ENCODE measurements at places on chromosomes 13 and 19.

GRCh38 chr13:41813426-41813825, 147.5 kb downstream of the VWA8 start:
- no peak for DNase-seq

DNA sequence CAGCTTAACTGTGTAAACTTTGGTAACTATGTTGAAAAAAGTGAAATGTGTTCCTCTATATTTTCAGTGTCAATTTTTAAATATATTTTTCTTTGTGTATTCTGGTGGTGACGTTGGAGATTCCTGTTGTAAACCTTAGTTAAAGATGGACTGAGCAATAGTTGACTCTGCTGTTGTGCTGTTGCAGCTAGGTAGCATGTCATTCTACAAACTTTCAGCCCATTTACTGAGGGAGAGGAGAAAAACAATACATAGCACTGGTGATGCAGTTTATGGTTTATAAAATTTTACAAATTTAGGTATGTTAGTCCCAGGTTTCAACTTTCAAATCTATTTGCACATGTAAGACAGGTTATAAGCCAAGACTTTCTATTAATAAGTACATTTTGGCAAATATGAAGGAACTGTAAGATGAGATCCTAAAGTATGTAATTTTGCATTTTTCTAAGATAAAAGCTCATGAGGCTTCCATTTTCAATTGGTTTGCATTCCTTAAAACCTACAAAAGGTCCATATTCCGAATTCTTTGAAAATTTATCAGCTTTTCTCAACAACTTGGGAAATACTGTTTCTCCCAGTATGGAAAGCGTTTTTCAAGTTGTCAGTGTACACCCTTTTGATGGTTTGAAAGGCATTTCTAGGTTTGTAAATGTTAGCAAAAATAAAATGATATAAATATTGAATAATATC, 1.5 kb downstream of the NDFIP2 start:
- DNase-seq: no peak

GRCh38 chr13:51770160-51770559, 33.8 kb downstream of the DHRS12 start:
- no peak for DNase-seq

GRCh38 chr13:51523082-51523518, 61.2 kb upstream of the WDFY2 start:
- DNase-seq: no peak

DNA sequence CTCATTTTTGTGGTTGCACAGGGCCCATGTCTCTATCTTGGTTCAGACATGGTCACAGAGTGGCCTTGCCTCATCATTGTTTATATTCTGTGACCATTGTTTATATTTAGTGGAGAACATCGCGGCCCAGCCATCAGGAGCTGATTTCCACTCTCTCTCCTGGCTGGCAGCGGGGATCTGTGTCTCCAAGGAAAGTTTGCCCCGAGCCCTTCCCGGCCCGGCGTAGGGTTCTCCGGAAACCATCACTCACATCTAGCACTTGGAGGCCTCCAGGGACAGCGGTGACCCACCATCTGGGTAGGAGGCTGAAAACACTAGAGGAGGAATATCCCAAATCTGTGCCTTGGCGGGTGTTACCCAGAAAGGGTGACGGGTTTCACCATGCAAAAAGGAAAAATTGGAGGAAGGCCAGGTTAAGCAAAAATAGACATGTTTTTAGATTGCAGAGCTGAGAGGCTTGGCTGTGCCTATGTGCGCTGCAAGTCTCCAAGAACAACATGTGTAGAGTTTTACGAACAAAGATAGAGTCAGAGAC, 726 bp upstream of the ZNF358 start:
- DNase-seq: no peak

DNA sequence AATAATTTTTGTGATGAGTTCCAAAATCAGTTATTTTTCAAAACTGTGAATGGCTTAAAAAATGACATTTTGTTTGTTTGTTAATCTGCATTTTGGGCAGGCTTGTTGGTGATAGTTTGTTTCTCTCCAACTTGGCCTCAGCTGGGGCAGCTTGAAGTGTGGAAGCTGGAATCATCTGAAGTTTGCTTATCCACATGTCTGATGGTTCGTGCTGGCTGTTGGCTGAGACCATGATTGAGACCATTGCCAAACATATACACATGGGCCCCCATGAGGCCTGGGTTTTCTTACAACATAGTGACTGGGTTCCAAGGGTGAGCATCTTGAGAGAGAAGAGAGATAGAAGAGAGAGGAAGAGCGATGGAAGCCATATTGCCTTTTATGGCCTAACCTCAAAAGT, 201.2 kb downstream of the NDFIP2 start:
- no peak for DNase-seq

GRCh38 chr19:28019371-28019770, 1193.6 kb downstream of the UQCRFS1 start:
- DNase-seq: no peak

DNA sequence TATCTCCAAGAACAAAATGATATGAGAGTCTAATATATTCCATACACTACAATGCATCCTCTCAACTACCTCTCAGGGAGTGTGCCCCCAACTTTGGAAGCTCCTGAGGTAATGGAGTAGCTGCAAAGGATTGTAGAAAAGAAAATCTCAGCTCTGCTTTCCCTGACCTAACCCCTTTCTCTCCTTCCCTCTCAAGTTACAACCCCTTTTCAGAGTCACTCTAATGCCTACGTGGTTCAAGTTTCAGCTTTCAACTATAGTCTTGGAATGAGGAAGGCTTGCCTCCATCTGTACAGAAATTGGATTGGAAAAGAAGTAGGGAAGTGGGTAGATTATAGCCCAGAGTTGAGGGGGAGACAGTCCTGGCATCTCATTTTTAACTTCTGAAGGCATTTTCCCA, 256.0 kb downstream of the PCDH9 start:
- DNase-seq: no peak

DNA sequence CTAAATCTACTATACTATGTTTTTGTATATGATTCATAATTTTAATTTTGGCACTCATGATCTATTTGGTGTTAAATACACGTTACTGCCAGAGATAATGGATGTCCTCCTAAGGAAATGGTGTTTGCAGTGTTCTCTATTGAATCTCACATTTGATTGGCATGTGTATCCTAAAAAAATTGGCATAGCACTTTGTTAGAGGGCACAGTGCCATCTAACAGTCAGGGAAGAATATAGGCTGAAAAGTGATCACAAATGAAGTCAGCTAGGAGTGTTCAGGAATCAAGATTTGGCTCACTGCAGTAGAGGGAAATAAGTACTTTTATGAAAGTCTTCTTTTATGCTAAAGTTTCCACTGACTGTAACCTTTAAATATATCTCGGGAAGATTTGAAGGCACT, 624.6 kb downstream of the GPC6 start:
- DNase-seq: no peak

- DNase-seq: no peak
Observed at GRCh38 chr19:1685046-1685445, 32.6 kb upstream of the TCF3 start.

- no peak for DNase-seq
Observed at GRCh38 chr13:112728375-112729126, 38.7 kb downstream of the ATP11A start.

DNA sequence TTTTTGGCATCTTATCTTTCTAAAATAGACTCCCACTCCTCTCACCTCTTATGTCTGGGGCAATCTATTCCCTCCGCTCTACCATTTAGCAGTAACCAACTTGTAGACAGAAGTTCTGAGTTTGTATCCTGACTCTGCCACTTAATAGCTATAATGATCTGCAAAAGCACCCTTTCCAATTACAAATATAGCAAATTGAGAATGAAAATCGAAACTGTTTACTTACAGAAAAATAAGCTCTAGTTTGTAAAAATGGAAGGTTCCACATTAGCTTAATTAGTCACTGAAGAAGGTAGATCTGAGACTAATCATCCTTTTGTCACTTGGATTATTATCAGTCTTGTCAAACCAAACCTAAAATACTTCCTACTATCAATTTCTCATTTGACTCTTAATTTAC, 409.3 kb downstream of the DIAPH3 start:
- no peak for DNase-seq

DNA sequence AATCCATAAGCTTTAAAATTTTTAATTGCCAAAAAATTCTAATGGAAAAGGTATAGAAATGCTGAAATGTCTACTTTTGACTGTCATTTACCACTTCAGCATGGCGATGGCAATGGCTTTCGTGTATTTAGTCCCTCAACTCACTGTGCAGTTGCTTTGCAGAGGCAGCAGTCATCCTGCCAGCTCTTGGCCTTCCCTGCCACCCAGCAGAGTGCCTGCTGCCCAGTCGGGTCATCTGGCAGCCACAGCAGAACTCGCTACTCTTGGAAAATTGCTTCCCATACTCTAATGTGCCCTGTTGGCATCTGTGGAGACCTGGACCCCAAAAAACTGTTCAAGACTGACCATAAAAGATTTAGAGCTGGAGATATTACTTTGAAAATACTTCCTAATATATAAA, 383.2 kb downstream of the UQCRFS1 start:
- DNase-seq: no peak

DNA sequence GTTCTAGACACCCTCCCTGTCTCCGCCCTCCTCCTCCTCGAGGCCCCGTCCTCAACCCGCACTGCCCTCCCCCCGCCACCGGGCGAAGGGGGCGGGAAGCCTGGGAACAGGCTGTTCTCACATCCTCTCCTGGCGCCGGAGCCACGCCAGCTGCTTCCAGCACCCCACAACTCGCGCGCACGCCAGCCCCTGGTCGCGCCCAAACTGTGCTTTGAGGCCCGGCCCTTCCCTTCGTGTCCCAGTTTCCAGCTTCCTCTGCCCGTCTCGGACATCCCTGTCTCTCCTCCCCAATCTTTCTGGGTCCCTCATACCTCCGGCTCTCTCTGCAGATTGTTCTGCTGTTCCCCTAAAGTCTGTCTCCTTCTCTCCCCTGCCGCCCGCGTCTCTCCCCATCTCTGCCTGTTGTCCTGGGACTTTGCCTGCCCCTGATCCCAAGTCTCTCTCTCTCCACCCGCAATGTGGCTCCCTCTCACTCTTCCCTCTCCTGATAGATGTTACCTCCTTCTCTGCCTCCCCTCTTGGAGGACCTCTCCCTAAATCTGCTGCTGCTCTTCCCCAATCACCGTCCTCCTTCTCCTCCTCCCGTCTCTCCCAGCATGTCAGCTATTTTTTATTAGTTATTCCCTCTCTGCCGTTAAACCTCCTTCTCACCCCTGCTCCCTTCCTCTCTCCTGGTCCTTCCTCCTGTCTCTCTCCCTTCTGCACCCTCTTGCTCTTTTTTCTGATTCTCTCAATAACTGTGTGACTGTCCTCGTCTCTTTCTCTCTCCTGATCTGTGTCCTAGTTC, 14.2 kb downstream of the DPF1 start:
- DNase-seq: no peak

GRCh38 chr13:21670006-21670882, 629 bp upstream of the FGF9 start:
- no peak for DNase-seq

DNA sequence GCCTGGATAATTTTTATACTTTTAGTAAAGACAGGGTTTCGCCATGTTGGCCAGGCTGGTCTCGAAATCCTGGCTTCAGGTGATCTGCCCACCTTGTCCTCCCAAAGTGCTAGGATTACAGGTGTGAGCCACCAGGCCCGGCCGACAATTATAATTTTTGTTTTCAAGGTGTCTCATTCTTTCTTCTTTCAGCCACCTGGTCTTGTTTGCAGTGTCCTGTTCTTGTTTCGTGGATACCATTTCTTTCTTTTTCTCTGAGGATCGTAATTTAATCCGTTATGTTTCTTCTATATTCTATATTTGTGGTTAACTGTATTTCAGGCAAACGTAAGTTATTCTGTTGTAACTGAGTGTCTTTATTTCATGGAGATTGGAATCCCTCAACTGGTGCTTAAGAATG, 15.7 kb downstream of the TIMM13 start:
- no peak for DNase-seq

- DNase-seq: no peak
Observed at GRCh38 chr19:3737487-3738205, 23.8 kb downstream of the APBA3 start.

DNA sequence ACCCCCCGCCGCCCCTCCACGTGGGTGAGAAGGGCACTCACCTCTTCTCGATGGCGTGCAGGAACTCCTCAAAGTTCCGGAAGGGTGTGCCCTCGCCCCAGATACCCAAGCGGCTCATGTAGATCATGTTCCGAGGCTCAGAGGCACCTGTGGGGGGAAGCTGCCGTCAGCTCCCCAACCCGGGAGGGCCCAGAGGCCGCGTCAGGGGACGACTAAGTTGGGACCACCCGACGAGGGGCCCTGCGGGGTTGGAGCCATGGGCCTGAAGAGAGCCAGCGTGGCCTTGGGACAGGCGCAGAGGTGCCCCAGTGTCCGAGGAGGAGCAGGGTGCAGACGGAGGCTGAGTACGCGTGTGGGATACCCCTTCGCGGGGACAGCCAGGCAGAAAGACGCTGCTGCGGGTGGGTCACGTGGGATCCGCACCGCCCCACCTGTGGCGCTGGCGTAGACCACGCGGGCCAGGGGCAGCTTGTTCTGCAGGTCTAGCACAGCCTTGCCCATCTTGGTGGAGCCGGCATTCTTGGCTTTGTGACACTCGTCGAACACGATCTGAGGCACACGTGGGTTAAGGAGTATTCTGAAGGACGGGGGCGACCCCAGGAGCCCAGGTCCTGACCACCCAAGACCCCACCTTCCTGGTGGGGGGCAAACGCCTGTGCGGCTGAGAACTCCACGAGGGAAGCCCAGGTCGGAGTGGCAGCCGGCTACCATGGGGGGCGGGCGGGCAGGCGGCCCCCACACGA, 15.9 kb downstream of the GPX4 start:
- no peak for DNase-seq

- no peak for DNase-seq
Observed at GRCh38 chr13:106573284-106573846, 5.4 kb upstream of the ARGLU1 start.

DNA sequence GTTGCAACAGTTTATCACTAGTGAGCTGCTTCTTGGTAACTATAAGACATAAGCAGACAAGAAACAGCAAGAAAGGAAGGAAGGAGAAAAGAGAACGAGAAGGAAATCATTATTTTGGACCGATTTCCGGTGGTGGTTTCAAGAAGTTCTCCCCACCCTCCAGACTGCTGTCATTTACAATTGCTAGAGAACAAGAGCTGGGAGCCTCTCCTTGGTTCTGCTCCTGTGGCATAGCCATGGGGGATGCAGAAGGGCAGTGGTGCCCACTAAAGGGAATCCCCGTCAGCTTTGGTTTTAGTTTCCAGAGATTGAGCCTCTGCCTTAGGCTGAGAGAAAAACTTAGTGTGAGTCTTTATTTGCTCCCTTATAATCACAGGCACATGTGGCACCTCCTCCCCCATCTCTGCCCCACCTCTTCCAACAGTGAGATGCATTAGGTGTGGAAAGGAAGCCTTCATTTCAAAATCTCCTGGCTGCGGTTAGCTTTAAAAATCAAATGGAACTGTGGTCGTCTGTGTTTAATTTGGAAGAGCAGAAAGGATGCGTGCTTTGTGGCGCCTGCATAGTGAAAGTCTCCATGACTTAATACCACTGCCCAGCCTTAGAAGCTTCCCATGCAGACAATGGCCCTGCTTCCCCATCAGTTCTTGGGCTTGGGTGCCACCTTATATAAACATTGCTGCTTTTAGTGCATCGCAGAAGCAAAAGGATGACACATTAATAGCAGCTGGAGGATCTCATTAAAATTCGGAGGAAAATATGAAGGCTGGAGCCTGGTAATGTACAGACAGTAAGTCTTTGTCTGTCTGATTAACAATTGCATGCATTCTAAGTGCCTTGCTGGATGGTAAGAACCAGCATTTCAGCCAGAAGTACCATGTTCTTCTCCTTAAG, 25.0 kb downstream of the LRCH1 start:
- no peak for DNase-seq

- DNase-seq: no peak
Observed at GRCh38 chr13:114324334-114324733, 10.0 kb downstream of the CHAMP1 start.

- DNase-seq: no peak
Observed at GRCh38 chr13:99662678-99663077, 161.4 kb downstream of the TM9SF2 start.

All from NCI-H524 treated with DMSO at 0.1 percent for 48 hours (cell line).